ENCODE measurements at places on chromosomes 5 and 9.

GRCh38 chr5:67033880-67034651 is 162.5 kb downstream of the CD180 start:
- no peak for ATAC-seq

- ATAC-seq: no peak
Observed at GRCh38 chr5:61327760-61328753, 4.0 kb upstream of the ZSWIM6 start.

GRCh38 chr5:170716396-170716795 is 67.1 kb upstream of the GABRP start:
- no peak for ATAC-seq

GRCh38 chr9:137556069-137556838 is 4.6 kb downstream of the MRPL41 start:
- no peak for ATAC-seq

GRCh38 chr5:54514291-54514690 is 3.3 kb upstream of the SNX18 start:
- ATAC-seq: no peak

DNA sequence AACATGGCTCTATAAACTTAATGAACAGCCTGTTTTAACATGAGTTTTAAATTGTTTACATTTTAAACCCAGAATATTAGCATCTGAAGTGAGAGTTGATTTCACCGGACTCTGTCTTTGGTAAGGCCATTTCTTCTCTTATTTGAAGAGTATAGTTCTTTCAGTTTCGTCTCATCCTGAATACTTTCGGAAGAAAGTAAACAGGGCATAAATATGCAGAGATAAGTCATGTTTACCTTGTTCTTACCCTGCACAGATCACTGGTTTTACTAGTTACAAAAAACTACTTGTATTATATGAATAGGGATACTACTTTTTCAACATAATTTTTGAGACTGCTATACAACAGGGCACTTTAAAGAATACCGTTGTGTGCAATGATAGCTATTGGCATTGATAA is 656.3 kb upstream of the ZNF608 start:
- no peak for ATAC-seq

DNA sequence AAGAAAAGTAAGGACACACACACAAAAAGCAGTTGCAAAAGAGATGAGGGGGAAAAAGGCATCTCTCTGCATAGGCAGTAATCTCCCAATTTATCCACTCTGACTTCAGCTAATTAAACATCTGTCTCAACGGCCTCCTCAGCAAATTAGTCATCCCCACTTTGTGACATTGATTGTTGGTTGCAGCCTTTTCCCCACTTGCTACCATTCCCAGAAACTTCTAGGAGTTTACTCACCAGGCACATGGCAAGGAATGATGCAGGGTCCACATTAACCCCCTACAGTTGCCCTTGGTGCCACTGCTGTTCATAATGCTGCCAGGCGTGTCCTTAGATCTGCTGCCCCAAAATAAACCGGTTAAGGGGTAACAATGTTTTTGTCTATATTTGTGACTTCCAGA is 174.6 kb downstream of the MAPKAP1 start:
- ATAC-seq: no peak
